Astrocyte (in vitro differentiated cells and primary cell): ENCODE measurements at places on chromosomes 1 and 21.

GRCh38 chr1:160653620-160654016 is 6.8 kb upstream of the SLAMF1 start:
- DNase-seq: no peak

- no peak for DNase-seq
Measured at GRCh38 chr1:9658199-9658598, 6.7 kb downstream of the PIK3CD start.

GRCh38 chr1:22117238-22117637 is 25.7 kb downstream of the WNT4 start:
- DNase-seq: no peak

GRCh38 chr1:29324771-29325351 is 88.5 kb downstream of the PTPRU start:
- no peak for DNase-seq

DNA sequence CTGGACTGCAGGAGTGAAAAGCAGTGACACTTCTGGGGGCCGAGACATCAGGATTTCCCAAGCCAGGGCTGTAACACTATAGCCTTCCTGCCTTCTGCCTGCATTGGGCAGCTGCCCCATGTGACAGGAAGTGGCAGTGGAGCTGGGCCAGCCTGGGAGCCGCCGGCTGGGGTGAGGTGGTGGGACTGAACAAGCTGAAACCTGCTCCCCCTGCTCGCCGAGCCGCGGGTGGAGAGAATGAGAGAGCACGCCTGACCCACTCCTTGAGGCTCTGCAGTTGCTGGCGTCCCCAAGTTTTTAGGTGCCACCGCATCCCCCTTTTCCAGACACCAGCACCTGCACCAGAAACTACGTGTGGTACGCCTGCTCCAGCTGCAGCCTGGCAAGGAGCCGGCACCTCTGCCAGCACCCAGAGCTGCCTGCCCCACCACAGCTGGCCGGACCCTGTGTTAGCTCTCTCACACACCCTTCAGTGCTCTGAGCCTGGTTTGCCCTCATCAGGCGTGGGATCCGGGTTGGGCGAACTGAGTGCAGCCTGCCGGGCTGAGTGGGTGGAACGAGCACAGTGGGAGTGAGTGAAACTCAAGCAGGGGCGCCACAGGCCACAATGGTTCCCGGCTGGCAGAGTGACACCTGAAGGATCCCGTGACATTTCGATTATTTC is 119.4 kb downstream of the AKT3 start:
- DNase-seq: no peak
